ENCODE measurements at places on chromosomes 5 and 9. TPM values are rescaled to one million over a fixed set of nuclear protein-coding genes. Genes with fewer than 3 reads are reported as not detected.

DNA sequence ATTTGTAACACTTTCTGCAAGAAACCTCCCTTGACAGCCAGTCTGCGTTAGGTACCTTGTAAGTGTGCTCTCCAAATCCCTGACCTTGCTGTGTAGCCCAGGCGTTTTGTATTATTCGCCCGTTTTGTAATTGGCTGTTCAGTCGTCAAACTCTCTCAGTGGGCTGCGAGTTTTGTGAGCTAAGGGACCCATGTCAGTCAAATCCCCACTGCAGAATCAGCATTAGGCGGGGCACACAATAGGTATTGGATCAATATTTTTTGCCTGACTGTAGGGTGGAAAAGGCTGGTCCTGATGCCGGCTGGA lies 665 bp downstream of the DNAJC18 start:
- H3K27me3 ChIP-seq, result no peaks in the 10 kb centered on the region
- peak overlapping the region; percentile 98 for H3K27ac ChIP-seq
- DNase-seq, result no peak
- peaks cover 24% of the 10 kb centered on the region for H3K36me3 ChIP-seq

The PCAT7 gene
- not detected for total RNA-seq

The MLANA gene
- not detected for total RNA-seq

GRCh38 chr5:72842816-72843215 lies 26.4 kb downstream of the TNPO1 start:
- H3K27me3 ChIP-seq, result peaks cover 34% of the 10 kb centered on the region
- H3K4me1 ChIP-seq, result peaks cover 16% of the 10 kb centered on the region
- no peaks in the 10 kb centered on the region for H3K36me3 ChIP-seq
- no peak overlapping the region for H3K4me3 ChIP-seq
- H3K27ac ChIP-seq, result no peak overlapping the region

GRCh38 chr5:96282020-96282419 lies 151.0 kb downstream of the PCSK1 start:
- H3K4me3 ChIP-seq, result no peak overlapping the region
- H3K4me1 ChIP-seq, result peaks cover 25% of the 10 kb centered on the region
- no peak overlapping the region for H3K27ac ChIP-seq
- no peaks in the 10 kb centered on the region for H3K36me3 ChIP-seq
- H3K27me3 ChIP-seq, result peaks cover 2% of the 10 kb centered on the region

DNA sequence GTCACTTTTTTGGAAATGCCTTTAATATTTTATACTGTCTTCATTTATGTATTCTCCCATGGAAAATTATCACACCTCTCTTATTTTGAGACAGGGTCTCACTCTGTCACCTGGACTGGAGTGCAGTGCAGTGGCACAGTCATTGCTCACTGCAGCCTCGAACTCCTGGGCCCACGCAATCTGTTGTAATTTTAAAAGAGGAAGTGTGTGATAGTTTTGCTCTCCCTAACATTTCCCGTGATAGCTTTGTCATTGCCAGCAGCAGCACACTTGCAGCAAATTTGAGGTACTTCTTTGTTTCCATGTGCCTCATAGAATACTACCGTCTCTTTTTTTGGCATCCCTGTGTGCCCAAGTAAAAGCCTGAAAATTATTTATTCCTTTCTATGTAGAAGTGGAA lies 103.5 kb downstream of the RNF180 start:
- no peak overlapping the region for H3K27ac ChIP-seq
- H3K27me3 ChIP-seq, result no peaks in the 10 kb centered on the region
- H3K4me3 ChIP-seq, result no peak overlapping the region
- no peaks in the 10 kb centered on the region for H3K36me3 ChIP-seq
- no peak for DNase-seq
- H3K4me1 ChIP-seq, result no peaks in the 10 kb centered on the region

GRCh38 chr5:55934115-55934613 lies 60.6 kb downstream of the IL6ST start:
- peaks cover 33% of the 10 kb centered on the region for H3K36me3 ChIP-seq
- no peak overlapping the region for H3K4me3 ChIP-seq
- no peaks in the 10 kb centered on the region for H3K27me3 ChIP-seq

The PDE8B gene
- total RNA-seq, result 0.05 TPM

DNA sequence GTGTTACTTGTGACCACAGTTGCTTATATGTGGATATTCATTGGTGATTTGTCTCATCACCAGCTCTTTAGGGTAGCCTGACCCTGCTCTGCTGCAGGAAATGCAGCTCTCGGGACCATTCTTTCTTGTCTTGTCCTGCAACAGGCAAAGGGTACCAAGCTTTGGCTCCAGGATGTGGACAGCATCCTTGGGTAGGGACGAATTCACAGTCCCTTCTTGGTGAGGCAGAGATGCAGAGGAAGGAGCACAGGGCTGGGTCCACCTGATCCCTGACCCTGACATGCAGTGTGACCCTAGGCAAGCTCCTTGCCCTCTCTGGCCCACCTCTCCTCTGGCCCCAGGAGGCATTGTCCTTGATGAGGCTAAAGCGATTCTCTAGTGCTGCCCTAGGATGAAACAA lies 37.0 kb upstream of the SYNPO start:
- no peak overlapping the region for H3K4me3 ChIP-seq
- no peaks in the 10 kb centered on the region for H3K27me3 ChIP-seq
- H3K4me1 ChIP-seq, result no peaks in the 10 kb centered on the region
- DNase-seq, result no peak
- no peak overlapping the region for H3K27ac ChIP-seq

GRCh38 chr9:111381006-111381405 lies 51.0 kb upstream of the OR2K2 start:
- H3K4me1 ChIP-seq, result no peaks in the 10 kb centered on the region
- H3K4me3 ChIP-seq, result no peak overlapping the region
- peaks cover 64% of the 10 kb centered on the region for H3K36me3 ChIP-seq
- no peaks in the 10 kb centered on the region for H3K27me3 ChIP-seq
- DNase-seq, result no peak
- H3K27ac ChIP-seq, result no peak overlapping the region

The KIF27 gene
- total RNA-seq, result 2.7 TPM

The PCDHGA9 gene
- 0.23 TPM for total RNA-seq

The NUDT2 gene
- total RNA-seq, result 33.0 TPM

DNA sequence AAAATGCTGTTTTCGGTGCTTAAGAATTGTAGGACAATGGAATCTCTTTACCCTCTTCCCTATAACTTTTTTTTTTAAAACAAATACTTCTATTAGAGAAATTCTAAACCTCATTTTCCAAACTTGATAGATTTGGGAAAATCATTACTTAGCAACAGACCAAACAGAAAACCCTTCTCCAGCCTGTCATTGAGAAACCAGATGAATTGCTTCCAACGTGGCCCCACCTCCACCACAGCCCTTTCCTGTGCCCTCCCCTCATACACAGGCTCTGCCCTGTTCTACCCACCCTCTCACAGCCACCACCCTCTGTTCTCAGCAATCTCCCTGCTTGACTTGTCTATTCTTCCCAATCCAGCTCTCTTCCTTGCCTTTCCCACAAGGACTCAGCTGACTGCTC lies 221.2 kb downstream of the DMRT2 start:
- DNase-seq, result no peak
- H3K36me3 ChIP-seq, result no peaks in the 10 kb centered on the region
- no peak overlapping the region for H3K27ac ChIP-seq
- no peaks in the 10 kb centered on the region for H3K4me1 ChIP-seq
- no peak overlapping the region for H3K4me3 ChIP-seq

- H3K4me3 ChIP-seq, result no peak overlapping the region
- H3K27ac ChIP-seq, result no peak overlapping the region
- no peaks in the 10 kb centered on the region for H3K27me3 ChIP-seq
- H3K36me3 ChIP-seq, result peaks cover 25% of the 10 kb centered on the region
- peaks cover 2% of the 10 kb centered on the region for H3K4me1 ChIP-seq
Measured at GRCh38 chr9:127518091-127518856, 67.0 kb downstream of the LRSAM1 start.

GRCh38 chr9:84823421-84824271 lies 154.1 kb downstream of the NTRK2 start:
- DNase-seq, result no peak
- no peak overlapping the region for H3K27ac ChIP-seq
- H3K36me3 ChIP-seq, result no peaks in the 10 kb centered on the region
- no peak overlapping the region for H3K4me3 ChIP-seq

- no peak overlapping the region for H3K27ac ChIP-seq
- no peaks in the 10 kb centered on the region for H3K27me3 ChIP-seq
- H3K36me3 ChIP-seq, result no peaks in the 10 kb centered on the region
- peaks cover 1% of the 10 kb centered on the region for H3K4me1 ChIP-seq
Measured at GRCh38 chr9:75907329-75907728, 16.9 kb downstream of the PCSK5 start.

The TAS2R1 gene
- total RNA-seq, result not detected
